ENCODE measurements at places on chromosomes 6 and 20. TPM values are rescaled to one million over a fixed set of nuclear protein-coding genes. Genes with fewer than 3 reads are reported as not detected.

Gene C2
- total RNA-seq = 3.2 TPM

Gene TLDC2
- total RNA-seq = 13.6 TPM

Gene NKX2-2
- total RNA-seq = not detected

Gene ZSWIM3
- total RNA-seq = 5.8 TPM

Gene MUC22
- not detected for total RNA-seq

Gene C20orf202
- not detected for total RNA-seq

Gene OR2J3
- not detected for total RNA-seq

Gene HRH3
- total RNA-seq = not detected

Gene APOBEC2
- total RNA-seq = not detected

Gene TMEM244
- not detected for total RNA-seq

Gene BTN1A1
- not detected for total RNA-seq

Gene DNAH8
- total RNA-seq = not detected

Gene SAPCD1
- not detected for total RNA-seq

Gene NT5DC1
- 9.4 TPM for total RNA-seq

Gene BFSP1
- total RNA-seq = 37.0 TPM

Measured in Caki2 (cell line).